Karpas-422 (cell line): ENCODE measurements at places on chromosomes 3 and 15. TPM values are rescaled to one million over a fixed set of nuclear protein-coding genes. Genes with fewer than 3 reads are reported as not detected.

DNA sequence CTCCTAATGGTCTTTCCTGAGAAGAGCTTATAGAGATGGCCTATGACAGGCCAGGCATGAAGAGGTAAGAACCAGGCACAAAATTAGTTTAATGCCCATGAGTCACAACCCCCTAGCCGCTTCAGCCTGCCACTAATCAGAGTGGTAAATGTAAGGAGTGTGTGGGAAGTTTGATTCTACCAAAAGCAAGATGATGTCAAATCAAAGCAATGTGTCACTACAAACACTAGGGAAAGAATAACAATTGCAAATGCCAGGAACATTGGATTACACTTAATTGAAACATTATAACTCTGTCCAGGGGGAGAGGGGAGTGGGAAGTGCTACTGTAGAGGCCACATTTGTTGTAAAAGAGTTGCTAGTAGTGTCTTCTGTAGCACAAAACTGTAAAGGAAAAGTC is 596.6 kb upstream of the AGTR1 start:
- no peak for DNase-seq

- no peak for DNase-seq
These were observed 117.9 kb downstream of the MEGF11 start for GRCh38 chr15:66135664-66136063.

DNA sequence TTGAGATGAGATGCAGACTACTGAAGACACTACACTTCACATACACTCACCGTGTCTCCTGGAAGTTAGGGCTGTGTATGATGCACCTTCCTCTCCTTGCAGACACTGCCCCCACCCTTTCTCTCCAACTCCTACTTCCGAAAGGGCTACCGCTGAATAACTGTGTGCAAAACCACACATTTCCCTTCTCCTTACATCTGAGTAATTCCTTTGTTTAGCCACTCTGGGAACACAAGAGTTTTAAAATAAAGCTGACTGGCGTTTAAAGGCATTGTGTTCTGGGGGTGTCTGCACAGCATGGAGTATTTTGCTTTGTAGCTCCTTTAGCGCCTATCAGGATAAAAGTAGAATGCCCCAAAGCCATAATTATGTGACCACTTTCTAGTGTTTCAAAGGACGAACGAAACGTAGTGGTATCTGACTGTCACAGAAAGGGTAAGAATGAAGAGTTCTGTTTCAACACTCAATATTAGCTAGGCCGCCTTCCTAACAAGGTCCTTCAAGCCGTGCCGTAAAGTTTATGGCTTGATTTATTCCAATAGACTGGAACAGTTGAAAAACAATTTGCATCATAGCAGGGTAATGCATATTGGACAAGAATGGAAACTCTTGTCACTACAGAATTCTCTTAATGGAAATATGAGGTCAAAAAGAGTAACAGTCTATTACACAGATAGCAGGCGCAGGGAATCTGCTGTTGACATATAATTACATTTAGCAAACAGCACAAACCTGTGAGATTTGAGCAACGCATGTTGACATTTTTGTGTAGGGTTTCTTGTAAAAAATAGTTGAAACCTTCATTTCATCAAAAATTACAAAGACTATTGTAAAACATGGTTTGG is 619.9 kb downstream of the FOXP1 start:
- no peak for DNase-seq

The CCDC13 gene
- 1.9 and 4.2 TPM in 2 replicates for total RNA-seq

DNA sequence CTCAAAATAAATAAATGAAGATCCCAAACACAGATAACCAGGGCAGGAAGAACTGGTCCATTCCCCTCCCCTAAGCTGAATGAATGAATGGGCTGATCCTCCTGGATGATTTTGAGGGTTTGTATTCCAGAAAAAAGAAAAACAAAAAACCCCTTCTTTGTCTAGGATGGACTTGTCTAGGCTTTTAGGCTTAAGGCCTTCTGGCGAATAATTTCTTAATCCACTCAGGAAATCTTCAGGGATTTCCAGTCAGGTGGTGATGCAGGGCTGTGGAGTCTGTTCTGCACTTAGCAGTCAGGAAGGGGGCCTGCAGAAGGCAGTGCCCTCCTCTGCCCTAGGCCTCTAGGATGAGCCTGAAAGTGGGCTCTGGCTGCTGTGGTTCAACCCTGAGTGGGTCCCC is 52.1 kb downstream of the BDH1 start:
- no peak for DNase-seq

- DNase-seq = no peak
These were observed 7.8 kb upstream of the CD200R1 start for GRCh38 chr3:112982710-112983109.

DNA sequence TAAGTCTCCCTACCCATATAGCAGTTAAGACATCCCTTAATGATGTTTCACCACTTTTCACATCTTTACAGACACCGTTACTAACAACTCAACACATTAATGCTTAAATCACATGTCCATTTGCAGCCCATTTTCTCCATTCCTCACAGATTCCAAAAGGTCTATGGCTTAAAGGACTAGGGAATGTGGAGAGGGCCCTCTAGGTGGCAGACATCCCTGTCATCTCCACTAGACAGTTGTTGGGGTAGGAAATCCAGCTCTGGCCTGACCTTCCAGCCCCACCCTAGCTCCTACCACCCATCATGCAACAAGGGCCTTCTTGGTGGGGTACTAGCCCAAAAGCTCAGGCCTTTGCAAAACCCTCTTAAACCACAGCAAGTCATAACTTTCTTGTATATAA is 25.2 kb downstream of the CPEB1 start:
- DNase-seq = no peak

DNA sequence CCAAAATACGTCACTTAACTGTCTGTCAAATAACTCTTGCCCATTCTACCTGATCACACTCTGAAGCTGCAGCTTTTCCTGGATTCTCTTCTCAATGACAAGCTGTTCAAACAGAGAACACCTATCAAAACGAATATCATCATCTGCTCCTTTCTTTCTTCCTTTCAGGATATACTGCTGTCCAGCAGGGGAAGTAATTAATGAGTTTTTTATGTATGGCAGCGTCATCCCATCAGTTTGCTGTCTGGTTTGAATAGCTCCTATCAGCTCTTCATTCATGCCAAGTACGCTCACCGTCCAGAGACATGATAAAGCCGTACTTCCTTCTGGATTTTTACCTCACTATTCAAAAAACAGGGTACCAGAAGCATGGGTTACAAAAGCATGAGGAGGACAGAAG is at the start of gene CHRM5:
Gene CHRM5 (plus strand): TSS at position 274 of the 400 bp plus-strand sequence. CDS start 94,221 bp downstream, outside the sequence.
- DNase-seq = no peak

DNA sequence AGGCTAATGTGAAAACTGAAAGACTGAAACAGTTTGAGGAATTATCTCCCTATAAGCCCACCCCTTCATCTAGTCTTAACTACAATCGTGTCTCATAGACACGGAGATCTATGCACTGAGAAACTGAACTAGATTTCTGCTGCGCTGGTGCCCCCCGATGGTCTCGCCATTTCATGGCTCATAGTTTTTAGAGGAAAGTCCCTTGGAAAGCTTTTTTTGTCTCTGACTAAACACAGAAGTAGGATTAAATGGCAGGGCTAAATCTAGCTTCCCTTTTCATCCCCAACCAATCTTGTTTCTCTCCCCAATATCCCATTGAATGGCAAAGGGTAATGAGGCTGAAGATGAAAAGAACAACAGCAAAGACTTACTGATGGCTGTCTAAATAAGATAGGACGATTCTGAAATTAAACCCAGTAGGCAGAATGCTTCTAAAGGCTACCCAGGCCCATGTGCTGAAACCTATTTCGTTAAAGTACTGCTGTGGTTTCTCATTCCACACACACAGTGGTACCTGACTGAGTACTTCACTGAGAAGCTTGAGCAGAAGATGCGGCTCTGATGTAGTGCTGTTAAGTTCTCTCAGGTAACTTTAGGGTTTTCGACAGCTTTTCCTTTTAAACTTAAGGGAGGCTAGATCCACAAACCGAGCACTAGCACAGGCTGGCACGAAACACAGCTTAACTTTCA is 142.7 kb downstream of the GADL1 start:
- DNase-seq = no peak

- DNase-seq = peak; percentile 23
These were observed 263.5 kb upstream of the RASGRP1 start for GRCh38 chr15:38828031-38828532.

- no peak for DNase-seq
These were observed 12.1 kb downstream of the PTPRG start for GRCh38 chr3:61573441-61573840.

GRCh38 chr3:161946443-161946960 is 449.9 kb downstream of the OTOL1 start:
- DNase-seq = no peak

The IMPG2 gene
- total RNA-seq = 0.32 and 0.45 TPM in 2 replicates

- peak; percentile 76 for DNase-seq
These were observed 960 bp upstream of the KLF13 start for GRCh38 chr15:31325595-31326155.

DNA sequence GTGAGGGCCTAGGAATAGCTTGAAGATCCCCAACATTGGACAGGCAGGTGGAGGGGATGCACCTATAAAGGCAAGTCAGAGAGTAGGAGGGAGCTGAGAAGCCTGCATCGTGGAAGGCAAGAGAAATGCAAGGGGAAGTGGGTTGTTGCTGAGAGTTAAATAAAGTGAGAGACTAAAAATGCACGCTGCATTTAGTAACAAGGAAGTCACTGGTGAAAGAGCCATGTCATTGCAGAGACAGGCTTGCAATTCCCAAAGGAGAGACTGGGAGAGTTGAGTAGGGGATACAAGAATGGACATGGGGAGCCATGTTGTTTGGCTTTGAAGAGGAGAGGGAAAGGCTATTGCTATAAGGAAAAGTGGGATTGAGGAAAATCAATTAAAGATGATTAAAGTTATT is 77.0 kb upstream of the HEG1 start:
- DNase-seq = peak; percentile 89

DNA sequence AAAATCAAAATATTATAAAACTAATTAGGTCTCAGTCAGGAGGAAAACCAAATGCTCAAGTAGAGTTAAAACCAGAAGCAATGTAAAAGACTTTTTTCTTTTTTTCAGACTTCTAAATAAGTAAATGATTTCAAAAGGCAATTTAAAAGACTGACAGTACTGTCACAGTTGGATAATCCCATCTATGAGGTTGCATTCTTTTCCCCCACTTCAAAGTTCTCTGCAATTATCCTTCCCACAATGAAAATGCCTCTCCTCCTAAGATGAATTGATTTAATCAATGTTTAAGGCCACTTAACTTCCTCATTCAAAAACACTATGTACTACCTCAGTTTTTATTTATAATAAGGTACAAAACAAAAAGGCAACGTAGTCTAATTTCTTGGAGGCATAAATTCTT is 8.1 kb downstream of the MRPL3 start:
- DNase-seq = peak; percentile 36

DNA sequence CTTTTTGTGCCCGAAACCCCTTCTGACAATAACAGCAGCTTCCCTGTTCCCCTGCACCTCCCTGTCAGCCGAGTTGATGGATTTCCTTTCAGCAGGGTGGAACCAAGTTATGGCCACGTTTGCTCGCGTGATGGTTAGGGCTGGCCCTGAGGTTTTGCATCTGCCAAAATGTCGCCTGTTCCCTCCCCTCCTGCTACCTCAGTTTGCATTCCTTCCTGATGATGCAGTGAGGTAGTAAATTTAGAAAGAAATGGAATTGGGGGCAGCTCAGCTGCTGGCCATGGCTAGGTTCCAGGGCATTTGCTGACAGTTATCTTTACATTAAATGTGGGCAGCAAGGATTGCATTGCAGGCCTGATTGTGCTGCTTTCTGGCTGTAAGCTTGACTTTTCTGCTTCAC is 13.2 kb downstream of the LIMD1 start:
- DNase-seq = no peak

The ADAMTS17 gene
- total RNA-seq = not detected in 2 replicates

GRCh38 chr15:60721707-60722106 is 242.8 kb upstream of the ICE2 start:
- peak; percentile 32 for DNase-seq

- no peak for DNase-seq
These were observed 277.9 kb upstream of the SEMA6D start for GRCh38 chr15:47439146-47440111.

DNA sequence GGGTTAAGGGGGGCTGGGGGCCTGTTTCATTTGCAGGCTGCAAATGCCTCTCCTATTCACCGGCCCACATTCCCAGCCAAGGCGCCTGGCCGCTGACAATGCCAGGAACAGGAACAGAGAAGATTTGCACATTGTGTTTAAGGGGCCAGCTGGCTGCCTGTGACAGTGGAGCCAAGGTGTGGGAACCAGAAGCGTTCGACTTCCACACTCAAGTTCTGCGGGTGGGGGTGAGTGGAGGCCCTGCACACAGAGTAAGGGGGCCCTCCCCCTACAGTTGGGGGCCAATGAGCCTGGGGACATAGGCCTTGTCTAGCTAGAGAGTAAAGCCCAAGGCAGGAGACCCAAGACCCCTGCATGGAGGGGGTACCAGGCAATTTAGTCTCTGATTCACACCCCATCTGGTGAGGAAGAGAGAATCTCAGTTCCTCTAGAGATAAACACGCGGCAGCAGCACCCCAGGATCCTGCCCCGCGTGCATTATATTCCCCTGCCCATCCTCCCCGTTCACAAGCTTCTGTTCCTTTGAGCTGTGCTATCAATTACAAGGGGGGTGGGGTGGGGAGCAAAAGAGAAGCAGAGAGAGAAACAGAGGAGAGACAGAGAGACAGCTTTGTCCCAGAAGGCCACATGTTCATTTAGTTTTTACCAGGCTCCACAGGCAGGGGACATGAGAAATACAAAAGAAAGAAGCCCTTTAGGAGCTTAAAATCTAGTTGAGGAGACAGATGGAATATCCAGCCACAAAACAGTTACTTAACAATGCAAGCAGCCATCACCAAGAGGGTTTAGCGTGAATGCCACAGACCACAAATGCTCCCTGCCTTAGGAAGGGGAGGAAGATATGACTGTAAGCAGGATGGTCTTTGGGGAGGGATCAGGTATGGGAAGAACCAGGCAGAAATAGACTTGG is 9.2 kb downstream of the IGDCC3 start:
- DNase-seq = no peak

DNA sequence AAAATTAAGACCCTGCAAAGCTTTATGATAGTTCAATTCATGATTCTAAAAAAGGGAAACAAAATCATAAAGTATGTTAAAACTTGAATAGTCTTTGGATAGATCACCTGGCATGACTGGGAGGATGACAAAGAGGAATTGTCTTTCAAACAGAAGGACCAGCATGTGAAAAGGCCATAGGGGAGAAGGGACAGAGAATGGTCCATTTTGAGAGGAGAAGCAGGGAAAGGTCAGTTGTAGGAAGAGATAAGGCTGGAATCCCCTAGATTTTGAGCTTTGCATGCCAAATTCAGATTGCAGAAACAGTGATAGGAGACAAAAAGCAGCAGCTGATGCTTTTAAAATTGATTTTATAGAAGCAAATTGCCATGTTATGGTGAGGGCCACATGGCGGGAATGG is 12.7 kb downstream of the PROS1 start:
- no peak for DNase-seq
